ENCODE measurements at places on chromosomes 5 and 9. TPM values are rescaled to one million over a fixed set of nuclear protein-coding genes. Genes with fewer than 3 reads are reported as not detected.

DNA sequence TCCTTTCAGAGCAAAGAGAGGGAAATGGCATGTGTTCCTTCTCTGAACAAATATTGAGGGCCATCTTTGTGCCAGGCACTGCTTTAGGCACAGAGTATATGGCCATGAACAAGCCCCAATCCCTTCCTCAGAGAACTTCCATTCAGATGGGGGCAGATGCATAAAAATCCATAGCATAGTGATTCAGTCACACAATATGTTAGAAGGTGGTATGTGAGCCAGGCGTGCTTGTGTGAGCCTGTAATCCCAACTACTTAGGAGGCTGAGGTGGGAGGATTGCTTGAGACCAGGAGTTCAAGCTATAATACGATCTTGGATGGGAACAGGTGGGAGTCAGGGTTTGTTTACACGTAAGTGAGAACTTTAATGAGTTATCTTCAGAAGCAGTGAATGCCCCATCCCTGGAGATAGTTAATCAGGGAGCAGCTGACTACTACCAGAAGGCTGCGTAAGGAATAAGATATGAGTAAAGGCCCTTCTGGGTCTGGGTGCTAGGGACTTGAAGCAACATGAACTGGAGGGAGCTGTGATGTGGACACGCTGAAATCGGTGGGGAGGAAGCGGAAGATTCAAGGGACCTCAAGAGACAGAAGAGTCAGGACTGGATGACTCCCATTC lies 27.1 kb downstream of the NANS start:
- no peaks in the 10 kb centered on the region for H3K4me1 ChIP-seq
- H3K36me3 ChIP-seq, result peaks cover 35% of the 10 kb centered on the region

- H3K27me3 ChIP-seq, result no peaks in the 10 kb centered on the region
- no peak for DNase-seq
- H3K4me1 ChIP-seq, result peaks cover 1% of the 10 kb centered on the region
Observed at GRCh38 chr5:90434116-90434714, 24.7 kb upstream of the CETN3 start.

- H3K27ac ChIP-seq, result no peak overlapping the region
- no peaks in the 10 kb centered on the region for H3K4me1 ChIP-seq
- no peak overlapping the region for H3K4me3 ChIP-seq
Observed at GRCh38 chr9:128390813-128391711, 19.9 kb downstream of the URM1 start.

DNA sequence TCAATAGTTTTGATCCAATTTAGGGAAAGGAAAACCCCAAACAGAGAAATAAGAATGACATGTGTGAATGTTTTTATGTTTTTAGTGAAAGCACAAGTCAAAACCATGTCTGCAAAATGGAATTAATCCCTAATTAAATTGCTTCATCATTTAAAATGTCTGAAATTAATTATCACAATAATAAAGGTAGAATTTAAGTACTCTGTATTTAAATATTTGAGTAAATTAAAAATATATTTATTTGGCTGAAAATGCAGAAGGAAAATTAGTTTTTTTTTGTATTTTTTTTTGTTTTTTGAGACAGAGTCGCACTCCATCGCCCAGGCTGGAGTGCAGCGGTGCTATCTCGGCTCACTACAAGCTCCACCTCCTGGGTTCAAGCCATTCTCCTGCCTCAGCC lies 330.5 kb upstream of the EFNA5 start:
- H3K27ac ChIP-seq, result no peak overlapping the region
- no peaks in the 10 kb centered on the region for H3K27me3 ChIP-seq
- H3K4me1 ChIP-seq, result no peaks in the 10 kb centered on the region
- no peak overlapping the region for H3K4me3 ChIP-seq
- DNase-seq, result no peak
- no peaks in the 10 kb centered on the region for H3K36me3 ChIP-seq

GRCh38 chr5:110663525-110663924 lies 62.9 kb downstream of the TMEM232 start:
- no peak overlapping the region for H3K27ac ChIP-seq
- no peaks in the 10 kb centered on the region for H3K36me3 ChIP-seq
- DNase-seq, result no peak
- H3K27me3 ChIP-seq, result no peaks in the 10 kb centered on the region

- no peaks in the 10 kb centered on the region for H3K4me1 ChIP-seq
- no peak overlapping the region for H3K4me3 ChIP-seq
- H3K36me3 ChIP-seq, result no peaks in the 10 kb centered on the region
Observed at GRCh38 chr5:91110686-91111085, 272.4 kb downstream of the ARRDC3 start.

- no peak overlapping the region for H3K27ac ChIP-seq
- no peaks in the 10 kb centered on the region for H3K4me1 ChIP-seq
- DNase-seq, result no peak
- H3K27me3 ChIP-seq, result no peaks in the 10 kb centered on the region
- H3K36me3 ChIP-seq, result peaks cover 15% of the 10 kb centered on the region
Observed at GRCh38 chr5:109838157-109838556, 148.4 kb downstream of the MAN2A1 start.

DNA sequence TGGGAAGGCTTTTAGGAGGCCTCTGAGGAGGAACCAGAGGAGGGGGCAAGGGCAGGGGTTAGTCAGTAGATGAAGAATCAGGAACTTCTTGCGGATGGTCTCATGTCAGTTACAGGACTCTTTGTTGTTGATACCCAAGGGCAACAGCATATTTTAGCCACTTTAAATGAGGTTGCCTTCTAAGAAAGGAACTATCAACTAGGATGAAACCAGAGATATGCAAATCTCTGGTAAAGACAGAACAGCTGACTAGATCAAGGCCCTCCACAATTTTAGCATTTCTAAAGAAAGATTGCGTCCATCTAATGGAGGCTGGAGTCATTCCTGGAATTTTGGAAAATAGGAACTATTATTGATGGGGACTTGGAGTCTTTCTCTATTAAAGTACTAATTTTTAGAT lies 57.7 kb upstream of the KLF4 start:
- DNase-seq, result no peak
- no peaks in the 10 kb centered on the region for H3K36me3 ChIP-seq
- H3K4me1 ChIP-seq, result peaks cover 37% of the 10 kb centered on the region
- no peaks in the 10 kb centered on the region for H3K27me3 ChIP-seq
- no peak overlapping the region for H3K4me3 ChIP-seq

DNA sequence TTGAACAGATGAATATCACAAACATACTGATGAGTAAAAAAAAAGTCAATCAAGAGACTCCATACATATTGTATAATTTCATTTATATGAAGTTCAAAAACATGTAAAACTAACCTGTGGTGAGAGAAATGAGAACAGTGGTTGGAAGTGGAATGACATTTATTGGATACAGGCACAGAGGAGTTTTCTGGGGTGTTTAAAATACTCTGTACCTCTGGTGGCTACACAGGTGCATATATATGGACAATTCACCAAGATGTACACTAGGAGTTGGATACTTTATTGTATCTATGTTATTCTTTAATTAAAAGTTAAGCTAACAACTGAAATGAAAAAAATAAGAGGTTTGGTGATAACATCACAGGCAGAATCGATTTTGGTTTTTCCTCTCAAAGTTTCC lies 14.1 kb downstream of the FOXD1 start:
- peaks cover 6% of the 10 kb centered on the region for H3K4me1 ChIP-seq
- peaks cover 13% of the 10 kb centered on the region for H3K27me3 ChIP-seq
- no peaks in the 10 kb centered on the region for H3K36me3 ChIP-seq
- no peak overlapping the region for H3K27ac ChIP-seq

- no peaks in the 10 kb centered on the region for H3K36me3 ChIP-seq
- no peak overlapping the region for H3K27ac ChIP-seq
- H3K27me3 ChIP-seq, result no peaks in the 10 kb centered on the region
- DNase-seq, result no peak
- H3K4me1 ChIP-seq, result no peaks in the 10 kb centered on the region
Observed at GRCh38 chr5:89346573-89346972, 463.6 kb upstream of the MEF2C start.

DNA sequence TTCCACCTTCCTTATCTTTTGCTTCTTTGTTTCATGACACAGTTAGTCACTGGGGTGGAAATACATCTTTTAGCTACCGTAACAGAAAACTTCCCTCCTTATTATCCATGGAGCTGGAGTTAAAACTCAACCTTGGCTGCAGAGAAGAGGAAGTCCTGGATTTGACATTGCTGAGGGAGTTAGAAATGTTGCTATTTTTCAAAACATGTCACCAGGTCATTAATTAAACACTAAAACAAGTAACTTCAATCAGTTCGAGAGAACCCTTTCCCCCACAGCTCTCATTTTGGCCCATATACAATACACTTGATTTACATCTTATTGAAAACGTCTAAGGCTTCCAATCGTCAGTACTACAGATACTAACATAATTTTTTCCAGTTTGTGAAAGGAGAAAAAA lies 237.9 kb upstream of the CD180 start:
- no peak for DNase-seq
- H3K27me3 ChIP-seq, result no peaks in the 10 kb centered on the region
- no peaks in the 10 kb centered on the region for H3K36me3 ChIP-seq
- H3K4me3 ChIP-seq, result no peak overlapping the region

DNA sequence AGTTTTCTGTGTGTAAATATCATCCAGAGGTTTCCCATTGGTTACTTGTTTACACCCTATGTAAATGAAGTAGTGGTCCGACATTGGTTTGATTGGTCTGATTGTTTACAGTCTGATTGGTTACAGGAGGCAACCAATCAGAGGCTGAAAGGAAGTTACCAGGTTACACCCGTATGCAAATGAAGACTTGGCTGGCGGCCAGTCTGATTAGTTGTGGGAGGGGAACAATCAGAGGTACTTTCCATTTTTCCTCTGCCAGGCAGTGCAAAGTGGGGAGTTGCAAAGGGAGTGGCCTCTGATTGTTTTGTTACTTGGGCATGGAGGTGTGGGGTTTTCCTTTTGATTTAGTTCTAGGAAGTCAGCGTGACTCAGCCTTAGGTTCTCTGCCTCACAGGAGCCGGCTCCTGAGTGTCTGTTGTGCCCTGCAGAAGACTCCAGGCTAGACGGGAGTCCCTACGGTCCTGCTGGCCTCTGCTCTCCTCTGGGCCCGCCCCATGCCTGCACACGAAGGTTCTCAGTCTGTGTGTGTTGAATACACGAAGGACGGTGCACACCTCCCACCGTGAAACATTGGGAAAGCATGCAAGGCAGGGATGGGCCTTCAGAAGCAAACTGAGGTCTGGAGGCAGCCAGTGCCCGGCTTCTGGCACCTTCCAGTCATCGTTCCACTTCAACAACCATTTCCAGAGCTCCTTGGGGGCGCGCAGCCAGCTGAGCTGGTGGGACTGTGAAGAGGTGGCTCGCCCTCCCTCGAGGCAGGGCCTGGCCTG lies 42.9 kb downstream of the OLFM1 start:
- H3K4me3 ChIP-seq, result no peak overlapping the region
- no peak overlapping the region for H3K27ac ChIP-seq
- no peaks in the 10 kb centered on the region for H3K27me3 ChIP-seq
- H3K36me3 ChIP-seq, result no peaks in the 10 kb centered on the region
- H3K4me1 ChIP-seq, result no peaks in the 10 kb centered on the region

DNA sequence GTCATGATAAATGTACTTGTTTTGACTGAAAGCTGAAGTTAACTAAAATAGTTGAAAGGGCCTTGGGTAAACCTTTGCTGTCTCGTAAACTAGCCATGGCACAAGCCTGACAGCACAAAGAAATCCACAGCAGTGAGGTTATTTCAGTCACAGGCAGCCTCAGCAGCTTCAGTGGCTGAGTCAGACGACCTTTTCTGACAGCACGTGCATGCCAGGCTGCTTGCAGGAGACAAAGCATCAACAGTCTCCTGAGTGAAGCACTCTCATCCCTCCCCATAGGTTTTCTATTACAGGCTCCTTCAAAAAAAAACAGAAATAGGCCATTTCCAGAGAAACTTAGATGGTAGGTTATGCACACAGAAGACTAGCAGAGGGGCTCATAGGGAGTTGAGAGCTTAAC lies 34.6 kb downstream of the OXCT1 start:
- no peaks in the 10 kb centered on the region for H3K4me1 ChIP-seq
- DNase-seq, result no peak
- no peaks in the 10 kb centered on the region for H3K36me3 ChIP-seq
- no peak overlapping the region for H3K4me3 ChIP-seq

DNA sequence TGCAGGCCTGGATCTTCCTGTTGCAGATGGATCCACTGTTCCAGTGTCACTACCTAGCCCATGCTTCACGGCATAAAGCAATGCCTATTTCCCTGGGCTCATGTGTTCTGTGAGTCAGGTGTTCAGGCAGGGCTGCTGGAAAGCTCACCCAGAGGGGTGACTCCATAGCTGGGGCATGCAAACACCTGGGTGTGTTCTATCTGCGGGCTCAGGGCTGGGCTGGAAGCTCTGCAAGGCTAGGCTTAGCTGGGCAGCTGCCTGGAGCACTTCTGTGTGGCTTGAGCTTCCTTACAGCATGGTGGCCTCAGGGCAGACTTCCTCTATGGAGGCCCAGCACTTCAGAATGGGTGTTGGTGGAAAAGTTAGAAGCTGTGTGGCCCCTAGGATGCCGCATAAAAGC lies 139.9 kb downstream of the GADD45G start:
- no peak for DNase-seq
- H3K4me1 ChIP-seq, result peaks cover 8% of the 10 kb centered on the region
- no peak overlapping the region for H3K4me3 ChIP-seq
- H3K27me3 ChIP-seq, result no peaks in the 10 kb centered on the region
- no peak overlapping the region for H3K27ac ChIP-seq

DNA sequence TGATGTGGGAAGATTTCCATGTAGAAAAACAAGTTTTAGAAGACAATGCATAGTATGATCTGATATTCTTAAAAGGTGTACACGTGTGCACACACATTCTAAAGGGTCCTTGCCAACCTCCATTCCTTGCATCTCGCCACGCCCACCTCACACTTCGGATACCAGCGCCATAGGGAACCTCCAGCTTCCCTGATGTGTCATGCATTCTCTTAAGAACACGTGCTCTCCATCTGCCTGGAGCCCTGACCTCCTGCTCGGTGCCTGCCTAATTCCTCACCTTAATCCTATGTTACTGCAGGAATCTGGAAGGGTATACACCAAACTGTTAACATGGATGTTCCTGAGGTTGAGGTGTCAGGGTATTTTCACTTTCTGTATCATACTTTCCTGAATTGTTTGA lies 63.1 kb downstream of the PTCD2 start:
- DNase-seq, result no peak
- H3K4me3 ChIP-seq, result no peak overlapping the region
- no peaks in the 10 kb centered on the region for H3K4me1 ChIP-seq
- H3K27ac ChIP-seq, result no peak overlapping the region

GRCh38 chr9:389159-389558 lies 174.5 kb downstream of the DOCK8 start:
- no peaks in the 10 kb centered on the region for H3K4me1 ChIP-seq
- no peak overlapping the region for H3K27ac ChIP-seq
- no peaks in the 10 kb centered on the region for H3K27me3 ChIP-seq
- H3K36me3 ChIP-seq, result no peaks in the 10 kb centered on the region
- no peak overlapping the region for H3K4me3 ChIP-seq
- no peak for DNase-seq

- DNase-seq, result no peak
- H3K27me3 ChIP-seq, result no peaks in the 10 kb centered on the region
- H3K36me3 ChIP-seq, result no peaks in the 10 kb centered on the region
- no peak overlapping the region for H3K27ac ChIP-seq
- H3K4me3 ChIP-seq, result no peak overlapping the region
Observed at GRCh38 chr5:144028058-144028457, 142.4 kb downstream of the YIPF5 start.

GRCh38 chr5:35185518-35185917 lies 44.8 kb downstream of the PRLR start:
- no peaks in the 10 kb centered on the region for H3K27me3 ChIP-seq
- peak overlapping the region; percentile 57 for H3K27ac ChIP-seq
- H3K4me1 ChIP-seq, result peaks cover 30% of the 10 kb centered on the region
- no peak overlapping the region for H3K4me3 ChIP-seq
- no peak for DNase-seq
- H3K36me3 ChIP-seq, result no peaks in the 10 kb centered on the region

Gene FIBCD1
- not detected for polyA plus RNA-seq

Gene SLC6A7
- not detected for polyA plus RNA-seq

Gene ZNF782
- 2.3 TPM for polyA plus RNA-seq

Gene IL5
- not detected for polyA plus RNA-seq

Gene COL15A1
- 6.7 TPM for polyA plus RNA-seq

Gene LHX3
- not detected for polyA plus RNA-seq

Gene IGFBPL1
- 2.2 TPM for polyA plus RNA-seq

Gene N4BP3
- polyA plus RNA-seq, result 0.75 TPM

Gene TMEM252
- polyA plus RNA-seq, result not detected

Gene PCDHA10
- 0.34 TPM for polyA plus RNA-seq

Gene SLC4A9
- 1.0 TPM for polyA plus RNA-seq
